ENCODE measurements at places on chromosomes 2 and 18.

GRCh38 chr2:199819746-199820145, 31.2 kb downstream of the FTCDNL1 start:
- DNase-seq = peak; percentile 42

DNA sequence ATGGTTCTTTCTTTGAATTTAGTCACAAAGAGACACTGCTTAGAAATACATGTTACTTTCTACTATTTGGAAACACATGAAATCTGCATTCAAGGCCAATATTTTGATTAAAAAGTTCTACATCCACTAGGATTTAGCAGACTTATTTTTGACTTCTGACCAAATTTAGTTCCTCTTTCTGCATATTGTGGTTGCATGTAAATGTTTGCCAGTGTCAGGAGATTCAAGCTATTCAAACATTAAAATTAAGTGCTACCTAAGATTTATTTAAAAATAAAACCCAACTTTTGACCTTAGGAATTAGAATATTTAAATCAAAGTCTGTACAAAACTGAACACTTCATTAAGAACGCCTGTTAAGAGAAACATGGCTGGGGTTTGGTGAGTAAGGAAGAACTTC, 891.1 kb downstream of the CPS1 start:
- DNase-seq = peak; percentile 2

GRCh38 chr18:46061796-46062195, 10.3 kb downstream of the PSTPIP2 start:
- DNase-seq = no peak

GRCh38 chr18:30967701-30968100, 74.8 kb downstream of the DSC3 start:
- DNase-seq = no peak

- DNase-seq = peak; percentile 85
Observed at GRCh38 chr2:46385786-46386577, 88.8 kb downstream of the EPAS1 start.

GRCh38 chr2:102514061-102514785, 41.2 kb downstream of the SLC9A4 start:
- DNase-seq = no peak

GRCh38 chr2:110807522-110807921, 75.1 kb downstream of the ACOXL start:
- DNase-seq = no peak

DNA sequence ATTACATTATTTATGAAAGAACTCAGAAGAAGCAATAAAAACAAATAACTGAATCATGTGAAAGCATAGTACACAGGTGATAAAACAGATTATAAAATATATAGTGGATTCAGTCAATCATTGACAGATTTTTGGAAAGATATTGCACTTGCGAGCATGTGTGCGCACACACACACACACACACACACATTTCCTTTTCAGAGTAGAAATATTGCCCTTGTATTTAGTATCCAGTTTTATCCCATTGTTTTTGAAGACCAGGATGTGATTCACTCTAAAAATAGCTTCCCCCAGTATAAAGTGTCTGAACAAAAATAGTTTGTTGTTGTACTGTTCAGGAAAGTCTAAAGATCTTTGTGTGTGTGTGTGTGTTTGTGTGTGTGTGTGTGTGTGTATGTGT, 145.5 kb downstream of the CALCRL start:
- DNase-seq = no peak

DNA sequence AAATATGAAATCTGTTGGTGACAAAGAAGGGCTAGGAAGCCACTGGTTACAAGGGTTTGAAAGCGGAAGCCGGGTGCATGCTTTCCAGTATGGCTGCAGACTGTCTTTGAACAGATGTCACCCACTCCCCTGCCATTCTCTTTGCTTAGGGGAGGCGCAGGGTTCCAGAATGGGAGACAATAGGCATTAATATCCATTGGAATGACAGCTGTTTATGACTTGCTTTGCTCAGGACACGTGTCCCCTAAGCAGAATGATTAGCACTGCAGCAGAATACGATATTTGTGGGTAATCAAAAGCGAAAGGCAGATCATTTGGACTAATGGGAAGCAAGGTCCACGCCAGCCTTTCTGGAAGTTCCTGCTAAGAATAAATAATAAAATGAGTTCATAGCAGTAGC, 25.8 kb upstream of the NRP2 start:
- DNase-seq = no peak

GRCh38 chr2:161134547-161135518, 25.4 kb upstream of the TANK start:
- no peak for DNase-seq

DNA sequence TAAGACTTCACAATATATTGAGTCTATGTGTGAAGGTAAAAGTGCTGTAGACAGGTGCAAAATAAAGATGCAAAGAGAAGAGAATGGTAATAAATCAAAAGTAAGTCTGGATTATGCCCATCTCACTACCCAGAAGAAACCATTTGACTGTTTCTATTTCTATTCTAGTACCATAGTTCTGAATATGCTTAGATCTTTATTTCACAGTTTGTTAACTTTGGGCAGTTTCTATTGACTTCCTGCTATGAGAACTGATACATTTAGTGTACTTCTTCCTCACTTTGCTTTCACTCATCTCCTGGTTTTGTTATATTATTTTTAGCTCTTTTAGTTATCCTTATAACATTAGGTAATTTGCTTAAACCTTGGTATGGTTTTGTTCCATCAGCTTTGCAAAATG, 94.9 kb downstream of the HS1BP3 start:
- no peak for DNase-seq

- no peak for DNase-seq
Observed at GRCh38 chr2:227865291-227865690, 6.1 kb upstream of the DAW1 start.

DNA sequence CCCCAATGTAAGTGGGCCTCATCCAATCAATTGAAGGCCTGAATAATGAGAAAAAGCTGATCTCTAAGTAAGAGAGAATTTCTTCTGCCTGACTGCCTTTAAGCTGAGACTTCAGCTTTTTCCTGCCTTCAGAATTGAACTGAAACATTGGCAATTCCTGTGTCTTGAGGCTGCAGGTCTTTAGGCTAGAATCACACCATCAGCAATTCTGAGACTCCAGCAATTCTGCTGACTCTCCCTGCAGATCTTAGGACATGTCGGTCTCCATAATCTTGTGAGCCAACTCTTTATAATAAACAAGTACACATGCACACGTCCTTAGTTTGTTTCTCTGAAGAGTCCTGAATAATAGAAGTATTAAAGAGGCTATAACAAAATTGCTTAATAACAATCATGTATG, 209.1 kb downstream of the FSIP2 start:
- no peak for DNase-seq

DNA sequence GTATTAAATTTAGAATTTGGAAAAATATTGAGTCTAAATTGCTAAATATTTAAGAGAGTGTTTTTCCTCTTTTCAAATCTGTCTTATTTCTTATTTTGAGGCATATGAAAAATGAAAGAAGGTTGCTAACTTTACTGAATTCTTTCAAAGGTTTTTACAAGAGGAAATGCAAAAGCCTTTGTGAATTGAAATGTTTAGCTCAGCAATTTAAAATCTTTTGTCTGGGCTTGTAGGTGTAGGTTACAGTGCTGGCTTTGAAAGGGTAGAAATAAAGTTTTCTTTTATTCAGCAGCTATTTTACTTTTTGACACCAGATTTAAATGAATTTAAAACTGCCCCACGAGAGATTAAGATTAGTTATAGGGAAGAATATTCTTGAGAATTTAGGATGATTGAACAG, 192.0 kb downstream of the CDH7 start:
- DNase-seq = no peak

- DNase-seq = no peak
Observed at GRCh38 chr2:231337807-231338759, 57.4 kb upstream of the B3GNT7 start.

GRCh38 chr2:2199841-2200240, 131.2 kb downstream of the MYT1L start:
- DNase-seq = no peak

DNA sequence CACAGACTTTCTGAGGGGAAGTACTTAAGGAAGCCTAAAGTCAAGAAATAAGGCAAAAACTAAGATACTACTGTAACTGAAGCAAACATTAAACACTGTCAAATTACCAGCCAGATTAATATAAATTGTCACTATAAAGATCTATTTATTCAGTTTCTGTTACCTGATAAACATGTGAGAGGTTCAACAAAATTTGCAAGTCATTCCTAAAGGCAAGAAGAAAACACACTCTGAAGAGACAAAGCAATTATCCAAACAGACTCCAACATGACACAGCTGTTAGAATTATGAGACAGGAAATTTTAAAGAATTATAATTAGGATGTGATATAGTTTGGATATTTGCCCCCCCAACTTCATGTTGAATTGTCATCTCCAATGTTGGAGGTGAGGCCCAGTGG, 140.4 kb upstream of the COL3A1 start:
- DNase-seq = no peak

DNA sequence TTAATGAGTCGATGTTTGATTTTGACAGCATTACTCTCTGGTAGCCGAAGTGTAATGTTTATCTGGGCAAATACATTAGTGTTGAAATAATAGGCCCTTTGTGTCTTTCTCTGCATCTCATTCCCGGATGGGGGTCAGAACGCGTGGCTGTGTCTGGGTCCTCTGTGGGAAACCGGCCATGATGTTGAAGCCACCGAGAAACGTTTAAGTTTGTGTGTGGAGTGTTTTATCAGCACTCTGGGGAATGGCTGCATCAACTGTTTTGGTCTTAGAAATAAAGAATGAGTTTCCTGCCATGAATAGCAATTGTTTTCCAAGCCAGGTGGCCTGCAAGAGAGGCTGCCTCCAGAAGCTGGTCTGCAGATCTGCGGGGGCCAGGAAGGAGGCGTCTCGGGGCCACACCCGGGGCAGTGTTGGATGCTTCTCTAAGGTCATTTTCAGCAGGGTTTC, 69.7 kb downstream of the RNF144A start:
- no peak for DNase-seq

DNA sequence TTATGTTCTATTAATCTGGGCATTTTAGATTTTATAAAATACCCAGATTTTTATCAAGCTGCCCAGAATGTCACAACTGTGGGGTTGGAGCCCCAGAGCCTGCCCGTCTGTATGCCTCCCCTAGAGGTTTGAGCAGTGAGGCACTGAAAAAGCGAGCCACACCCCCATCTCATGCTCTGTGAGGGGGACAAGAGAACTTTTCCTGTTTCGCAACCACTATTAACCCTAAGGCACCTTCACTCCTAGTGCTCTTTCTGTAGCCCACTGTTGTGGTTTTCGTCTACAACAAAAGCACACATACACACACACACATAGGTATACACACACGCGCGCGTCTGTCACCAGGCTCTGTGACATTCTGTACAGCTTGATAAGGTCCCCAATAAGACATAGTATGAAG, 38.0 kb downstream of the DCDC2C start:
- DNase-seq = no peak

GRCh38 chr2:24359129-24360049, 947 bp downstream of the ITSN2 start:
- no peak for DNase-seq

DNA sequence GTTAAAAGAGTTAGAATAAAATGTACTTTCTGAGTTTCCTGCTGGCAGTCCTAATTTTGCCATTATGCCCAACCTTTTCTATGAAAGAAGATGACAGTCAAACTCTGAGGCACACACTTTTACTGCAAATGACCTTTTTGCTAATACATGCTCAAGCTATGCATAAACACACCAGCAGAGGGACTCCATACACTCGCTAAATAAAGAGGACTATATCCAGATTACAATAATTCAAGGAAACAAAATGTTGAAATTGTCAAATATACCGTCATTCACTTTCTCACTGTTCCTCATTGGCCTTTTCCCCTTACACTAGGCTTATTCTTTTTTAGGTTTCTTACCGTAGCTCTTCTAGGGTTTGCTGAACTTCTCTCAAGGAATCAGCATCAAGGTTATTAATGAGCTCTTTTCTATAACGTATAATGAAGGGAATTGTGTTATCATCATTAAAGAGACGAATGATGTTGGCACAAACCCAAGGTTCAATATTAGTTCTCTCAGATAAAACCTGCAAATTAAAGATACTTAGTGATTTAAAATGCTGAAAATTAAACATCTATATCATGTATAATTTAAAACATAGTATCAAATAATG, 25.7 kb downstream of the SRBD1 start:
- DNase-seq = peak; percentile 67

DNA sequence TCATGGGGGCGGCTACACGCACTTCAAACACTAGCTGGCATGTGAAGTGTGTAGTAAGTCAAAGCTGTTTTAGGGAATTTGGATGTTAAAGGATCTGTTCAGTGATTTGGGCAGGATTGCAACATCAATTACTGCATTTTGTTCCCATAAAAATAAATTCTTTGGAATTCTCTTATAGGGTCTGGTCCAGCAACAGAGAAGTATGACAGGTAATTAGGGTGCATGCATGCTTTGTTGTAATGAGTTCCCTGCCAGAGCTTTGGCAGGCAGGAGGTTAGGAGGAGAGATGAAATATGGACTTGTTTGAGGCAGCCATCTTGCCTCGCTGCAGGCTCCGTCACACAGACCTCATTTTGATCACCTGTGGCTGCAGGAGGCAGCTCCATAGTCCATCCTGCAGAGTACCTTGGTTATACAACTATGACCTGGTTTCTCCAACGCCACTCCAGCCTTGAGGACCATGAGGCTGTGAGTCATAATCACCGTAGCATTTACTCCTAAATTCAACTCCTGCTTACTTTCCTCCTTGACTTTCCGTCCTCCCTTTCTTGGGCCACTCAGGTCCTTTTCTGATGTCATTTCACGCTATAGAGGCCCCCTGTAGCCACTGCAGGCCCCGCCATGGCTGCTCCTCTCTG, 26.5 kb upstream of the EML4 start:
- DNase-seq = no peak
